Neural crest cell (in vitro differentiated cells): ENCODE measurements at places on chromosomes 3 and 15.

DNA sequence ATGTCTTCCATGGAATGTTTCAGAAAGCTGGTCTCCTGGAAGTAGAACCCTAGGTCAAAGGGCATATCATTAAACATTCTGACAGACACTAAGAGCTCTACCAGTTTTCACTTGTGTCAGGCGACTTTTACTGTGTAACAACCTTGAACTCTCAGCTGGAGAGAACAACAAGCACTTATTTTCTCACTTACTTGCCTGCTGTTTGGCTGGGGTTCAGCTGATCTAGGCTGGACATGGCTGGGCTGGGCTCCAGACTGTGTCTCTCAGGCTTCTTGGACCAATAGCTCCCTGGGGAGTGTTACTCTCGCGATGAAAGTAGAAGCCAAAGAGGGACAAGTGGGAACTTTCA, 527.3 kb downstream of the SHQ1 start:
- DNase-seq: no peak

DNA sequence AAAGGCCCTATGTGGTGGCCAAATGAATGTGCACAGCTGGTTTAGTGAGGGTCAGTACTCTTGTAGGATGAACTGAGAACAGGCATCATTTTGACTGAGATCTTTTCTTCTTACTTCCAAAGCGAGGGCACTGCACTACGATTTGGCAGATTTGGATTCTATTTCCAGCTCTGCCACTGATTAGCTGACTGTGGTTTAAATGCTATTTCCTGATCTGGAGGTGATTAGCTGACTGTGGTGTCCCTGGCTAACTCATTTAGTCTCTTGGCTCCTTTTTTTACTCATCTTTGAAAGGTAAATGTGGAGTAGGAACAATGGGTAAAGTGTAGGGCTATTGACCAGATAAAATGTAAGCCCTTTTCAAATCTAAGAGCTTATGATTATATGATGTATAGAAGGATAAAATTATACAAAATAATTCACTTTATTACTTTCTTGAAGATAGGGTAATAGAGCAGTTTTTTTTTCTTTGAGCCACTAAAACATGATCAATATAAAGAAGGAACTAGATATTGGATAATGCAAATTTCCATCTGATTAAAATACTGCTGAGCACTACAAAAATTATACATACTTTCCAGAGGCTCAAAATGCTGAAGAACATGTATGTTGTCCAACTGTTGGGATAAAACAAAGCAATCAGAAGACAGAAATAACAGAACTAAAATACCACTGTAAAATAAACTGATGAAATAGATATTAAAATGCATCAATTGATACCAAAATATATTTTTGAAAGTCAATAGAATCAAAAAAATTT, 39.7 kb upstream of the PLOD2 start:
- DNase-seq: no peak

DNA sequence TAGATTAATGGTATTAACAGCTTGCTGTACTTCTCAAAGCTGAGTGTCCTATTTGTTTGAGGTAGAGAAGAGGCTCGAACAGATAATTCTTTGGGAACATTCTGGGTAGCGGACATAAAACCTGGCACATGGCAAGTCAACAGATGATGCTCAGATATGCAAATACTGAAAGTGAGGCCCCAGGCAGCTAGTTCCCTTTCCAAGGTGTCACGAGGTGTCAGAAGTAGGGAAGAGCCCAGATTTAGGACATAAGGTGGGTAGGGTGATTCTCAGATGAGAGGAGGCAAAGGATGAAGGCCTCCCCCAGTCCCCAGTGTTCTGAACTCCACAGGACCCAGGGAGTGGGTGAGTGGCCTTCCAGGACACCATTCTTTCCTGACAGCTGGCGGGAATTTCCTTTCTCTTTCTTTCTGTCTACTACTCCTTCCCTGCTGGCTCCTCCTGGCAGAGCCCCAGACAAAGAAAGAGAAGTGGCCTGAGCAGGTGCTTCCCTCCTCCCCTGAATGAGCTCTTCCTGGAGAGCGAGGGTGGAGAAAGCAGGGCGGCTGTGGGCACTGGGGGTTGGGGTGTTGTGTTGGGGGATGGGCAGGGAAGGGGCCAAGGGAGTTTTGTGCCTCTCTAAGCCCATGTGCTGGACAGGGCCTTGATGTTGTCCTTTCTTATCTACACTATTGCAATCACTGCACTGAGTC, 87.5 kb downstream of the CORO2B start:
- no peak for DNase-seq

- DNase-seq: no peak
Measured at GRCh38 chr3:41050144-41050543, 149.2 kb upstream of the CTNNB1 start.

GRCh38 chr15:57287123-57287521, 89.2 kb upstream of the CGNL1 start:
- DNase-seq: no peak

GRCh38 chr15:101503296-101503599, 13.7 kb upstream of the PCSK6 start:
- no peak for DNase-seq

DNA sequence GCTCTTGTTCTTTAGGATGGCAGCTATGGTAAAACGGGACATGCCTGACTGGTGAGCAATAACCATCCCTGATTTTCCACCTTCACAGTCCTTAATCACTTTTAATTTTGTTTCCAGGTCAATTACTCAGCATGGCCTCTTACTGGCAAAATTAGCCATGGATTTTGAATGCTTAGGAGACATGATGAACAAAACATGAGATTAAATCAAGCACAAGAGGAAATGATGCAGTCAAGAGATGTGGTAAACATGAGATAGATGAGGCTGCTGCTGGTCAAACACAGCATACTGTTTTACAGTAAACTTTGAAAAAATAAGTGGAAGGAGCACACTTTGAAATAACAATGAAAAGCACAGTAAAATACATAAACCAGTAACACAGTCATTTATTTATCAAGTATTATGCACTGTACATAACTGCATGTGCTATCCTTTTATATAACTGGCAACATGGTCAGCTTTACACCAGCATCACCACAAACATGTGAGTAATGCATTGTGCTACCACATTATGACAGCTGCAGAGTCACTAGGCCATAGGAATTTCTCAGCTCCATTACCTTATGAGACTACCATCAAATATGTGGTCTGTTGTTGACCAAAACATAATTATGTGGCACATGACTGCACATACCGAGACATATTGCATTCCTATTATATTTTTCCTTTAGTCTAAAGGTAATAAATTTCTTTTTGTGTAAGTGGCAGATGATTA, 30.1 kb upstream of the ZNF502 start:
- DNase-seq: no peak

DNA sequence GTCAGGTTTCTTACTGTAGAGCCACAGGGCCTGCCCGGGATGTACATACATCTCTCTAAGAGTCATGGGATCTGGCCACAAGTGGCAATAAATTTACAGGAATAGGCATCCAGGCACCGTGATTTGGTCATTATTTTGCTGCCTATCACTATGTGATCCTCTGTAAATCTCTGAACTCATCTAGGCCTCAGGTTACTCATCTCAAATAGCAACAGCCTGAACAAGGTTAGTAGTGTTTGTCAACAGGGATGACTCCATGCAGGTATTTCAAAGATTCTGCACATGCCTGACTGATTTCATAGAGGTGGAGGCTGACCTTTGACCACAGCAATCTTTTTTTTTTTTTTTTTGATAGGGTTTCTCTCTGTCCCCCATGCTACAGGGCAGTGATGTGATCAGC, 88.8 kb upstream of the TBL1XR1 start:
- no peak for DNase-seq

GRCh38 chr3:5580826-5581225, 393.3 kb downstream of the EDEM1 start:
- DNase-seq: no peak

GRCh38 chr3:77526573-77527113, 486.7 kb downstream of the ROBO2 start:
- no peak for DNase-seq

DNA sequence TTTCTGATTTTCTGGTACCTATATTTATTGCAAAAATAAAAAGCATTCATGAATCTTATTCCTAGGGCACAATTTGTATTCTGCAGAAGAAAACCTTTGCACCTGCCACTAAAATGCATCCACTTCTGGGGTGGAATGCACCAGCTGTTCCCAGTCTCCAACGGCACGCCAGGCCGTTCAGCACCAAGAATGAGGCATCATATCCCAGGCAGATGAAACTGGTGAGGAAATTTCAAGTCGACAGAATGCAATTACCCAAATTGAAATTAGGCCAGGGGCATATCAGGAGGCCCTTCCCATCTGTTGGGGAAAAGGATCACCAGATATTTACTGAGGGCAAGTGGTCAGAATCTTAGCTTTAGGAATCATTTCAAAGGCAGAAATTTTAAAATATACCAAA, 13.6 kb upstream of the RBMS3 start:
- no peak for DNase-seq

DNA sequence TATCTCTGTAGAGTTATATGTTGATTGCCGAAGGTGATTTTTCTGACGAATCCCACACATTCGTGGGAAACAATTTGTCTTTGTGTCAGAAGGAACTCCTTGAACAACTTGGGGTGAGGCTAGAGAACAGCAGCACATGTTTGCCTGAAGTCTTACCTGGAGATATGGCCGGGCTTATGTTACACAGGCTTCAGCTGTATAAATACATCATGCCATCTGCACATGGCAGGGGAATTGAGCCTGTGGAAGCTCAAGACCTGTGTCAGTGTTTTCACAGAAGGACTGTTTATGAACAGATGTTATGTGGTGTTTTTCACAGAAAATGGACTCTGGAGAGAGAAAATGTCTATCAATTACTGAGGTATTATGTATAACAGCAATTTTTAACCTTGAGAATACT, 203.6 kb upstream of the MDFIC2 start:
- no peak for DNase-seq

GRCh38 chr15:71588746-71589145, 221.6 kb upstream of the NR2E3 start:
- no peak for DNase-seq

DNA sequence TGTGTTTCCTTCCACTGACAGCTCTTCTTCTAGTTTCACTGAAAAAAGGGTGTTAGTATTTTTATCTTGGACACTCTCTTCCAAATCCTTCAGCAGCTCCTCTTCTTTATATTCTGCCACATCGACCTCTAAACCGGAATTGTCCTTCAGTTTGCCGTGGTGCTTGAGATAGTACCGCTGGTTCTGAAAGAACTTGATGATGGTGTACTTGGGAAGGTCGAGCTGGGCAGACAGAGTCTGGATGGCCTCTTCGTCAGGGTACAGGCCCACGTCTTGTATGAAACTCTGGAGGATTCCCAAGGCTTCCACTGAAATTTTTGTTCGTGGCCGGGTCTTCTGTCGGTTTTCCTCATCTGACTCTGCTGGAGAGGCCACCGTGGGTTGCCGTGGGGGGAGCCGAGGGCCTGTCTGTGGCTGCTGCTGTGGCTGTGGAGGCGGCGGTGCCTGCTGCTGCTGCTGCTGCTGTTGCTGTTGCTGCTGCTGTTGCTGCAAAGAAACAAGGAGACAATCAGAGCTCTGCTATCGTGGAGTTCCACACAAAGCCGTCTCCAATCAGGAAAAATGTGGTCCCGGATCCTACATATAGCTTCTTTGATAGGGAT, 75.8 kb downstream of the SATB1 start:
- DNase-seq: no peak

DNA sequence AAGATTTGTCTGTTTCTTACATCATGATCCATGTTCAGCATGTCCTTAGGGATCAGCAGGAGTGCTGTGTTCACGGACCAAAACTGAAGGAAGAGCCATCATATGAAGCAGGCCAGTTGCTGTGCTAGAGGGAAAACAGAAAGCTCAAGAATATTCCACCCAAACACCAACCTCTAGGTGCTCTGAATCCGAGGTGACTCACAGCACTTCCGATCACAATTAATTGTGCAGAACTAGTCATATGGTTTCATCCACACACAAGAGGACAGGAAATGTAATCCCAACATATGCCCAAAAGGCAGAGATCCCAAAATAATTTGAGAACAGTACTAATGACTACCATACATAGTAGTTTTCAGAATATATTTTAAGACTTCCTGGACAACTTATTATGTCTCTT, 257.9 kb upstream of the KCNH8 start:
- DNase-seq: no peak

DNA sequence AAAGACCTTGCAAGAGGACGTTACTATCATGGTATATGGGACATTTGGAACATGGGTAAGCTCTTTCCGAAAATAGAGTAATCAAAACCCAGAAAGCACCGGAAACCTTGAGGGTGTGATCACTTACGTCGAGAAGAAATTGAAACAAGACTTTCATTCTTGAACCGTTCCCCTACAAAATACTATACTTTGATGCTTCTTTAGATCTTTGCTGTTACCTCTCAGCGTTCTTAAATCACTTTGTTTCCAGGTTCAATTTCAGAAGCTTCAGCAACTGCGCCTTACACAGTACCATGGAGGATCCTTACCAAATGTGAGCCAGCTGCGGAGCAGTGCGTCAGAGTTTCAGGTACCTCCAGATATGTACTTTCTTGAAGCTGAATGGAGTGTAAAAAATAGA, 10.1 kb downstream of the CRTC3 start:
- no peak for DNase-seq

DNA sequence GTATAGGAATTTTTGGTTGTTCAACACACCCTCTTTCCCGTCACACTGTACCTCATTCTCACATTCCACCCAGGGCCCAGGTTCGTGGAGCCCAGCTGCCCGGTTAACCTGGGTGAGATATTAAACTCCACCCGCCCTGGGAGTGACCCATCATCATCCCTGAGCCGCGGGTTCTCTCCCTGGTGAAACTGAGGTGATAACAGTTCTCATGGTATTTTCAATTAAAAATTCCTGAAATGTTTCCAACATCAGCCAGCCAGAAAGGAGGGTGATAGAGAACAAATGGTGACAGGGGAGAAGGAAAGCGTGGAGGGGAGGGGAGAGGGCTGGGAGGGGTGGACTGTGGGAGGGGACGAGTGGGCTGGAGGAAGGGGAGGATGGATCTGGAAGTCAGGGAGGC, 148.8 kb downstream of the ALDH1A2 start:
- no peak for DNase-seq

DNA sequence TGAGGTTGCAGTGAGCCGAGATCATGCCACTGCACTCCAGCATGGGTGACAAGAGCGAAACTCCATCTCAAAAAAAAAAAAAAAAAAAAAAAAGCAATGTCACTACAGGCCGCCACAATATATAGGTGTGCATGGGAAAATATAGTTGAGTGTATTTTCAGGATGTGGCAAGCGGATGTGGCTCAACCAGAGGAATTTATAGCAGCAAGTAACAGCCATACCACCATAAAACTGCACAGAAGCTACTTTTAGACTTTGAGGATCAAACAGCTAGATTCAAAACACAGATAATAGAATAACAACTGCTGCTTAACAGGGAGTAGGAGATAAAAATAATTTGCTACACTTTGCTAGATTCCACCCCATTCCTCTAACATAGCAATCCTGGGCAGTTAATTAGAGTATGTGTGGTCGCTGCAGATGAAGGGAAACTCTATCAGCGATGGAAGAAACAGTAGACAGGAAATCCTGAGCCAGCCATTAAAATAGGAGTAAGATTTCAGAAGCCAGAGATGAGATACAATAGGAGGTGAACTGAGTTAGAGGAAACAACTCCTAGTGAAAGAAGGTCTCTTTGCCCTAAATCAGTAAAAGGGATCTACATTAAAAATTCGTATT, 318.7 kb upstream of the STT3B start:
- no peak for DNase-seq

DNA sequence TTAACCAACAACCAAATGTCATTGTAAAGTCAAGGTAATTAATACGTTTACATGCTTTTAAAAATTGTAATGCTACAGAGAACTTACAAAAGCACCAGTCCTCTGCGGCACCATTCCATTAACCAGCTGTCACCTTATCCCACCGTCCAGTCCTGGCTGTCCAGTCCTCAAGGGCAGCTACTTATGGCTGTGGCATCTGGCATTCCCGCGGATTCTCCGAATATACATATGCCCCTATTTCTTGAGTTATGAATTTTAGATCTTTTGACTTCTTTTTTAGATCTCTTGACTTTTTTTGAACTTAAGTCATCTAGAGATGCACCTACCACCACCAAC, 382 bp upstream of the POMGNT2 start:
- no peak for DNase-seq
